Activated gamma-delta T cell treated with anti-CD3 and anti-CD28 coated beads, Interleukin-2, amount 50 U/mL, for 16 hours (primary cell): ENCODE measurements at places on chromosomes 5 and 9.

DNA sequence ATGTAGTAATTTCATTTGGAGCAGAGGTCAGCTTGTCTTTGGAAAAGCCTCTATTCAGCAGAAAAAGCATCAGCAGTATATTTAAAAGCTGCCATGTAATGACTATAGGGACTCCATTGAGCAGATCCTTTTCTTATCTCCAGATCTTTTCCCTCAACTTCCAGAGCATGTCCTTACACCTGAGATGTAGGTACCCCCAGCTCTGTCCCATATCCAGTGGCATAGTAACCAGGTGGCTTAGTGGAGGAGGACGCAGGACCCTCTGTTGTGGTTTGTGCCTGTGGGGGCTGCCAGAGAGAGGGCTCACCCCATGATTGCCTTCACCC, 61.5 kb downstream of the RCL1 start:
- DNase-seq, result no peak

- no peak for DNase-seq
These were observed 54.7 kb downstream of the COL23A1 start for GRCh38 chr5:178535299-178536175.

GRCh38 chr9:91917436-91917835, 32.6 kb downstream of the ROR2 start:
- no peak for DNase-seq

GRCh38 chr9:69949396-69949795, 94.3 kb upstream of the MAMDC2 start:
- DNase-seq, result no peak

DNA sequence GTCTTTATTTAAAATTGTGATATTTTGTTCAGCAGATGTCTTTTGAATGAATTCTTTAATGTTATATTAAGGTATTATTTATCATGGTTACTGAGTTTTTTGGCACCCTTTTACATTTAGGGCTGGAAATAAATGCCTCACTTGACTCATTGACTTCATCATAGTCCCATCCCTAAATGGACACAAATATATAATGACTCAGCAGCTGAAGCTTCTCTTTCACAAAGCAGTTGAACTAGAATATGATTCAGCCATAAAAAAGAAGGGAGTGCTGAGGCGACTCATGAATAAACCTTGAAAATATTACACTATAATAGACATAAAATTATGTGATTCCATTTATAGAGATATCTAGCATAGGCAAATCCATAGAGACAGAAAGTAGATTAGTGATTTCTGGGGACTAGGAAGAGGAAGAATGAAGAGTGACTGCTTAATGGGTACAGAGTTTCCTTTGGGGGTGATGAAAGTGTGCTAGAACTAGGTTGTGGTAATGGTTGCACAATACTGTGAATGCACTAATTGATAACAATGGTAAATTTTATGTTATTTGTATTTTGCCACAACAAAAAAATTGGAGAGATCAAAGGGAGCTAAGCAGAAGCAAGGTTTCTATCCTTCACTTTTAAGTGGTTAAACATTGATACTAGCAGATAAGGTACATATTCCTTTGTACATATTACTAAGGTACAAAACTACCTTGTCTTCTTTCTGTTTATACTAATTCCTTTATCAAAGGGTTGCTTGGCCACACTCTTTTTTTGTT, 449.6 kb downstream of the NTRK2 start:
- DNase-seq, result no peak

DNA sequence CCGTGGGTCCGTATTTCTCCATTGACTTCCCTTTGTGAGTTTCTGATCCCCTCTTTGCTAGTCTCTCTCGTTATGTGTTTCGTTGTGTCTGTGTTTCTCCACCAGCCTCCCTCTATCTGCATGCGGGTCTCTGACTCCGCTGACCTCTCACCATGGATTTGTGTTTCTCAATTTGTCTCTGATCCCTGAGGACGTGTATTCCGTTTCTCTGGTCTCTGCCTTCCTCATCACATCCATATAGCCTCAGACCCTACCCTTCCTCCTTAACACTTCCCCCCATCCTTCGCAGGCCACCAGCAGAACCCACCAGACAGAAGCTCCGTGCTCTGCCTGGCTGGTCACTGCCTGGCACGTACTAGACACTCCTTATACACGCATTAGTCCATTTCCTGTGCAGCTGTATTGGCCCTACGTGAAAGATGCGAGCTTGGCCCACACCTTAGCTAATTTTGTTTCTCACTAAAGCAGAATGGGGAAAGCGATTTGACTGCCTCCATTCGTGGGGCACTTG, 631 bp downstream of the B4GALT7 start:
- DNase-seq, result no peak

DNA sequence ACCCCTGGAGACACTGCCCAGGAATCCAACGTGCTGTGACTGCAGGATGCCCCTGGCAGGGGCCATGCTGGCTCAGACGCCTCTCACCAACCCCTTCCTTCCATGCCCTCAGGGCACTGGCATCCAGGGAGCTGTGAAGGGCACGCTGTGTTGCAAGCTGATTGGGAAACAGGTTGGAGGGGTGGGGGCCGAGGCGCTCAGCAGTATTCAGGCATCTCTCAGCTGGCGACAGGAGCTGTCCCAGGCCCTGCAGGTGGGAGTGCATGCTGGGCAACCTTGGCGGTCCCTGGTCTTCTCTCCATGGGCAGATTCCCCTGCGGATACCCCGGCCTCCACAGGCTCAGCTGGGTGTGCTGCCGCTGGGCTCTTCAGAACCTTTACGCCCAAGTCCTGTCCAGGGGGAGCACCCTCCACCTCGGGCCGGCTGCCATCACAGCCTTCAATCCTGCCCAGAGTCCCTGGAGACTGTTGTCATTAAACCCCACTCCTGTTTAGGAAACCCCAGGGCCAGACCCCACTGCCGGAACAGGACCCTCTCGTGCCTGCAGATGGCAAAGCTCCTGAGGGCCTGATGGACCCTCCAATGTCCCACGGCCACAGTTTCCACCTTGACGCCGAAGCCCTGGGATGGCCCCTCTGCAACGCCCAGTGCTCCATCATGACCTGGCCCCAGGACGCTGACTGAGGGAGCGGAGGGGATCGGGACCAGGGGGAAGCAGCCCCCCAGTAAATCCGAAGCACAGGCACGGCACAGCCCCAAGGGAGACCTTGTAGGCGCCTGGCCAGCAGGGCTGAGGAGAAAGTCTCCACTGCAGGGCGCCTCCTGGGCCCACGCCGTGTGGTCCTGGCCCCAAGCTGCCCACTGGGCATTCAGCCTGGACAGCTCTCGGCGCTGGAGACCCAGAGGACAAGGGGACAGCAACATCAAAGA, 9.3 kb downstream of the TPPP start:
- DNase-seq, result no peak

GRCh38 chr5:41891066-41891707, 13.0 kb upstream of the RIMOC1 start:
- no peak for DNase-seq

- no peak for DNase-seq
These were observed 161.9 kb downstream of the ALDH1A1 start for GRCh38 chr9:72790989-72791388.

- no peak for DNase-seq
These were observed 220.8 kb upstream of the PCSK5 start for GRCh38 chr9:75669721-75670120.

GRCh38 chr9:9396518-9396917, 1216.3 kb downstream of the PTPRD start:
- no peak for DNase-seq

GRCh38 chr9:116951588-116952435, 264.7 kb downstream of the TRIM32 start:
- no peak for DNase-seq

- no peak for DNase-seq
These were observed 467.3 kb downstream of the ENC1 start for GRCh38 chr5:74173241-74173640.

DNA sequence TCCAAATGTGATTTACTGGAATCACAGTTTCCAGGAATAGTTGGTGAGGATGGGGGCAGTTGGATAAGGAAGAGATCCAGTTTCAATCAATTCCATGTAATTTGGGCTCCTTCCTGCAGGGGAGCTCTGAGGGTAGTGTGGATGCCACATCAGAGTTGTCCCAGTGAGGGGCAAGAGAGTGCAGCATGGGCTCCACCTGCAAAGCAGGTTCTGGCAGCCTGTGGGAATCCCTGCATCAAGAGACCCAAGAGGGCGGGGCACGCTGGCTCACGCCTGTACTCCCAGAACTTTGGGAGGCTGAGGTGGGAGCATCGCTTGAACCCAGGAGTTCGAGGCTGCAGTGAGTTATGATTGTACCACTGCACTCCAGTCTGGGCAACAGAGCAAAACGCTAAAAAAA, 188.5 kb downstream of the CACNA1B start:
- DNase-seq, result no peak

DNA sequence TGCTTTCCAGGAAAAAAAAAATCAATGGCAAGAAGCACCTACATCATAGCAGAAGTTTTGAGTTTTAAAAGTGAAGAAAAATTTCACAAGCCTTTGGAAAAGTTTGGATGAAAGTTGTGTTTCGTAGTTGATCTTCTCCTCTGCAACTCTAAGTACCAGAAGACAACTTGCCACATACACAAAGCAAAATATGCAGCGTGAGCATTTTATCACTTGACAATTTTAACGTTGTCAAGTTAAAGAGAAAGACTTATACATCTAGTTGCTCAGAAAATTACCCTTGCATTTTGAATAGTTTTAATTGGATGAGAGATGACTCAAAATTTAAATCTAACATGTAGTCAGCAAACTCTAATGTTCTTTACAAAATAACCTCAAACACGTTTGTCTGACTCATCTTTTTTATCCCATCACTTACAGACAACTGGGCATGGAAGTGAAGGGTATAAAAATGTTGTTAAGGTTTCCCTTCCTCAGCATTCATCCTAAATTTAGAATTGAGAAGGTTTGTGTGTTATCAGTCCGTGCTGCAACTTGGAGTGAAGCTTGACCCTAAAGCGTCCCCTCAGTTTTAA, 213.4 kb downstream of the MARCHF11 start:
- no peak for DNase-seq

DNA sequence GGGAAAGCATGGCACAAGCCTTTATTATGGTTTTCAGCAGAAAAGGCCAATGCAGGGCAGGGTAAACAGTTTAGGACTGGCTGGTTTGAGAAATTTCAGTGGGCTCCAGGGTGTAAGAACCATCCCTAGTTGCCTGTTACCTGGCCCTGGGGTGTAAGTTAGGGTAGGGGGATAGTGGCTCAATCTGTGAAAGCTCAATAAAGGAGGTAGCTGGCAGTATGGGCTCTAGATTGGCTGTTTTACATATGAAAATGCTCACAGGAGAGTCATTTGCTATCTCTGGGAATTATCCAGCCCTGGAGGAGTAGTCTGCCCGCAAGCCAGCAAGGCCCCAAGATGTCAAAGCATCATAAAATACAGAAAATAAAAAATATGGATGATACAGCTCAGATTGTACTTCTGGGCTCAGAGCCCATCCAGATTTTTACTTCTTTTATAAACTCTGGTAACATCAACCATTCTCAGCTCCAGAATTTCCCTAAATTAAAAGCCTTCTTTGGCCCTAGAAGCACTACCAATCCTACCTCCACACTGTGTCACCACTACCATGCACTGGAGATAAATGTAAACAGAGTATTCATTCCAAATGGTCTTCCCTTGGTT, 31.1 kb downstream of the SSBP2 start:
- no peak for DNase-seq

DNA sequence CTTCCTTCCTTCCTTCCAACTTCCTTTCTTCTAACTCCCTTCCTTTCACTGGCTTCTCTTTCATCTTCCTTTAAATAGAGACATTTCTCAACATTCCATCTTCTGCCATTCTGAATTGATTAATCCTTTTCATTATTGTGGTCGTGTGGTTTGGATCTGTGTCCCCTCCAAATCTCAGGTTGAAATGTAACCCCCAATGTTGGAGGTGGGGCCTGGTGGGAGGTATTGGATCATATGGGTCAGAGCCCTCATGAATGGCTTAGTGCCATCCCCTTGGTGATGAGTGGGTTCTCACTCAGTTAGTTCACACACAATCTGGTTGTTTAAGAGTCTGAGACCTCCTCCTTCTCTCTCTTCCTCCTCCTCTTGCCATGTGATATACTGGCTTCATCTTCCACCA, 130.9 kb upstream of the SV2C start:
- no peak for DNase-seq

- DNase-seq, result no peak
These were observed 342.9 kb downstream of the BNC2 start for GRCh38 chr9:16527573-16527972.

GRCh38 chr5:110844251-110844650, 105.4 kb downstream of the SLC25A46 start:
- DNase-seq, result no peak

- DNase-seq, result no peak
These were observed 711 bp downstream of the PGGT1B start for GRCh38 chr5:115262011-115262320.

DNA sequence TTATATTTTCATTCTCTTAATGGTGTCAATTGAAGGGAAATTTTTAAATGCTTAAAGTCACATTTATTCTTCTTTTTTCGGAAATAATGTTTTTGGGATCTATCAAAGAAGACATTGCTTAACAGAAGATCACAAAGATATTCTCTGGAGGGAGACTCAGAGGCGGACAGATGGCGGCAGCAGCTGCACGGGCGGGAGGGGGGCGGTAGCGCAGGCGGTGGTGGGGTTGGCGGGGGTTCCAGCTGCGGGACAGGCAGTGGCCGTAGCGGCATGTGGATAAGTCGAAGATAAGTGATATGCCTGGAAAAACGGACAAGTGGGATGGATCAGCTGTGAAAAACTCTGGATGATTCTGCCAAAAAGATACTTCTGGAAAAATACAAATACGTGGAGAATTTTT, 31.6 kb upstream of the ZDHHC11B start:
- no peak for DNase-seq

- DNase-seq, result peak; percentile 49
These were observed 79.4 kb downstream of the ESM1 start for GRCh38 chr5:54905942-54906537.

- no peak for DNase-seq
These were observed 138.7 kb upstream of the TMEM161B start for GRCh38 chr5:88407341-88407740.

DNA sequence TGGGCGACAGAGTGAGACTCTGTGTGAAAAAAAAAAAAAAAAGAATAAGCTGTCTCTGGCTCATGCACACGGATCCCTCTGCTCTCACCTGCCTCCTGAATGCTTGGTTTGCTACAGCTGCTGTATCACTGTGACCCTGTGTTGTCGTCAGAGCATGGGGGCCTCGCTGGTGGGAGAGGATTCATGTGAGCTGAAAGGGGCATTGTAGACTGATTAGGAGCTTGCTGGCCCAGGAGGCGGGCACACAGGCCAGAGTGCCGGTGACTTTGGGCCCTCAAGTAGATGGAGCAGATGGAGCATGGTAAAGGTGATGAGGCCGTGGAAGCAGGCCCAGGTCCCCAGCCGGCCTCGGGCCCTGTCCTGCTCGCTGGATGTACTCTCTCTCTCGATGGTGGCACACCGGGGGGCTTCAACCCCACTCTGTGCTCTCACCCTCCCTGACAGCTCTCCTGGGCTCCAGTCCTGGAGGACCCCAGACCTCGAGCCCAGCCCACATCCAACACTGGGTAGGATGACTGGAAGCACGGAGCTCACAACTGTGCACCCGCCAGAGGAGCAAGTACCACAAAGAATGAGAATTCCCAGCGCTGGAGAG, 7.1 kb downstream of the FLT4 start:
- no peak for DNase-seq

DNA sequence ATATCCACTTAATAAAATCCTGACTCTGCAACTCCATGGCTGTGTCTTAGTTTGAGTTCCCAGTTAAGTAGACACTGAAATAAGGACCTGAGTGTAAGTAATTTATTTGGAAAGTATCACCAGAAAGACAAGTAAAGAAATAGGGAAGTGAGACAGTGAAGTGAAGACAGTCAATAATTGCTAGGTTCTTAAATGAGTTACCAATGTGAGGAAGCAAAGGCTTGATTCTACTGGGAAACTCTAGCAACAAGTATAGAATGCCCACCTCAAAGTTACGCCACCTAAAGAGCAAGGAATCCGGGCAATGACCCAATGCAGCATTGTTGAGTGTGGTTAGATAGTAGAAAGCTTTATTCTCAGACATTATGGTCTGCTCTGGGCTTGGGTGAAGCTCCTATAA, 383.9 kb downstream of the TLR4 start:
- no peak for DNase-seq
